ENCODE measurements at places on chromosomes 2 and 18. TPM values are rescaled to one million over a fixed set of nuclear protein-coding genes. Genes with fewer than 3 reads are reported as not detected.

ASB18 gene
- not detected for total RNA-seq

TFCP2L1 gene
- total RNA-seq, result not detected

NDC80 gene
- 29.1 TPM for total RNA-seq

MLPH gene
- total RNA-seq, result 31.9 TPM

CAPN13 gene
- total RNA-seq, result not detected

TRAPPC8 gene
- total RNA-seq, result 28.3 TPM

CRYGB gene
- total RNA-seq, result not detected

EPAS1 gene
- total RNA-seq, result 102 TPM

DNER gene
- total RNA-seq, result 3.4 TPM

BCL2L11 gene
- total RNA-seq, result 1.5 TPM

GRCh38 chr2:40384714-40385113 lies 67.2 kb downstream of the SLC8A1 start:
- DNase-seq, result peak; percentile 78

DNA sequence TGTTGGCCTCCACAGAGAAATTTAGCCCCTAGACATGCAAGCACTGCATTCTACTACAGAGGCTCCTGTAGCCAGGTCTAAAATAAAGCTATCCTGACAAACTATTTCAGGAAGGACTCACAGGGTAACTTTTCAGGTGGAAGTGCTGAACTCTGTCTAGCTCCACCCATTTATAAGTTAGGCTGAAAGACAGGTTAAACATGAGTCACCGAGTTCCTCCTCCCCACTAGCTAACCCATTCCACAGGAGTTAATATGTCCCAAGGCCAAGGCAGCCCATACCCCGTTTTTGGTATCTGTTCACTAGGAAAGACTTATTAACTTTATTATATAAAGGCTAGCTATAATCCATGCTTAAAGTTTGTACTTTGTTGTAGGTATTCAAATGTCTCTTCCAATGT lies 3.5 kb downstream of the CWC22 start:
- DNase-seq, result no peak

- peak; percentile 82 for DNase-seq
Observed at GRCh38 chr2:101745711-101746694, 48.5 kb downstream of the MAP4K4 start.

DNA sequence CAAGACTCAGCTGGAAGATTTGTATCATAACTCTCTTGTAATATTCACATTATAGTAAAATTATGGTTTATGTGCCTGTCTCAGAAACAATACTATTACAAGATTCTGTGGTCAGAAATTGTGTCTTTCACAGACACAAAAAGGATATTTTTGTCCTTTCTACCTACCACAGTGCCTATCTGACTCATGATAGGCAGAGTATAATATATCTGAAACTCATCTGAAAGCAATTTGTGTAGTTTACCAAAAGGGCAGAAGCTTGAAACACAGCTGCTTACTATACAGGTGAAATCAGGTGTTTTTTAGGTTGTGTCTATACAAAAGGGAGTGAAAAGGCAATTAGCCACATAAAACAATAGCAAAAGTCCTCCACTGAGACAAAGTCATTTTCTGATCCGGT lies 10.9 kb downstream of the TMEM200C start:
- no peak for DNase-seq

DNA sequence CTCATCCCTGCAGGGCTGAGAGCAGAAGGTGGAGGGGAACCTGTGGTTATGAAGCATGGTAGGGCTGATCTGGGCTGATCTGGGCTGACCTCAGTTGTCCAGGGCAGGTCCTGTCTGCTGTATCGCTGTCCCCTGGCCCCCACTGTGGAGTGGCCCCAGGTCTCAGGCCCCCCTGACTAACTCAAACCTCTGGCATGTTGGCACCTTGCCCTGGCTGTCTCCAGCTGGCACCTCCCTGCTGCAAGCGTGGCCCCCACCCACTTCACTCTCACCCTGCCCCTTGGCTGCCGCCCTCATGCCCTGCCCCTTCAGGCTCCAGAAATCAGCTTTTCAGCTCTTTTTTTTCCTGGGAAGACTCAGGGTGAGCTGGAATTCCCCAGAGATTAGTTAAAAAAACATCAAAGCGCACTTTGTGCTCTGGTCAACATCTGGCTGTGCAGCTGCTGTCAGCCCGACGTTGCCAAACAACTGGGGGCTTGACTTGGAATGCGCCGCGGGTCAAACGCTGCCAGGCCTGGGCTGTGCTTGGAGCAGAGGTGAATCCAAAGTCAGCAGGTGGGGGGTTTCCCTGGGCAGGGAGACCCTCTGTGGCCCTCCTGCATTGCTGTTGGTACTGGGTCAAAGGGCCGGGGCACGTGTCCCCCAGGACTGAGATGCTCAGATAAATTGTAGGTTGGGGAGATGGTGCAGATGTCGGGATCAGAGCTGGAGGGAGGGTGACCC lies 173.8 kb upstream of the HDAC4 start:
- DNase-seq, result no peak

DNA sequence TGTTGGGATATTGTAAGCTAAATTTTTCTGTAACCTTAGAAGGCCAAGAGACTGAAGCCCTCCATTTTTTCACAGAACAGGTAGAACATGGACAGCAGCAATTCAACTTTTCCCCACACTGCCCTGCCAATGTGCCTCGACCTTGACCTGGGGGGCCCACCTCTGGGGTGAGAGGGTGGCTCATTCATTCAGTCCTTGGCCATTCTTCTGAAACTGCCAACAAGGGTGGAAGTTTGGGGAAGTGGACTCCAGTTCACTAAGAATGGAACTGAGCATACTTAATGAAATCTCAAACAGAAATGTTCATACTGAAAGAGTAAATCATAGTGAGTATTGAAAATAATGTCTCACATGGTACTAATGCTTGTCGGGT lies 1.1 kb downstream of the EEF1B2 start:
- DNase-seq, result no peak

DNA sequence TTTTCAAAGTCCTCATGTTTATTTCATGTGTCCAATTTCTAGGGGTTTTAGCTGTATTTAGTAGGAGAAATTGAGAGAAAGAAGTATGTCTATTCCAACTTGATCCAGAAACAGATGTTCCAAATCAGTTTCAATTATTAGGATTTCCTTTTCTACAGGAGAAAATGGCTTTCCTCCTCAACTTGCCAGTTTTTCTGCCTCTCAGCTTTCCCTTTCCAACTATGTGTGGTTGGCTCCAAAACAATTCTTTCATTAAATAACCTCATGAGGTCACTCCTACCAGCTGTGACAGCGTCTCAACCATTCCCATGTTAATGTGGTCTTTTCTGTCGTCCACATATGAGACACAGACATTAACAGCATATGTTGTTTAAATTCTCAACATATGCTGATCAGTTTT lies 13.1 kb downstream of the XIRP2 start:
- DNase-seq, result no peak

GRCh38 chr2:85712849-85713612 lies 18.9 kb downstream of the GNLY start:
- DNase-seq, result no peak

DNA sequence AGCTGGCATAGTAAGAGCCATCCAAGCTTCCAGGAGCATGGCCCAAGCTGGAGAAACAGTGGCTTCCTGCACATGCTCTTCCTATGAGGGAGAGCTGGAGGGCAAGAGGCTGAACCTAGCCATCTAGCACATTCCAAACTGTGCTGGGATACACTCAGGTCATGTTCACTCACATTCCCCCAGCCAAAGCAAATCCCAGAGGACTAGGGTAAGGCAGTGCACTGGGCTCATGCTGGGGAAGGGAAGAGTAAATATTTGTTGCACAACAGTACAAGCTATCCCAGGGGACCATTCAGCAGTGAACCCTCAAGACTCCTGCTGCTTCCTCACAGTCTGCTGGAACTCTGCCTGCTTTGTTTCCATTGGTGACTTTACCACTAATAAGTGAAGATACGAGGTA lies 20.7 kb upstream of the GYPC start:
- no peak for DNase-seq

- no peak for DNase-seq
Observed at GRCh38 chr18:22816266-22817176, 116.6 kb upstream of the RBBP8 start.

DNA sequence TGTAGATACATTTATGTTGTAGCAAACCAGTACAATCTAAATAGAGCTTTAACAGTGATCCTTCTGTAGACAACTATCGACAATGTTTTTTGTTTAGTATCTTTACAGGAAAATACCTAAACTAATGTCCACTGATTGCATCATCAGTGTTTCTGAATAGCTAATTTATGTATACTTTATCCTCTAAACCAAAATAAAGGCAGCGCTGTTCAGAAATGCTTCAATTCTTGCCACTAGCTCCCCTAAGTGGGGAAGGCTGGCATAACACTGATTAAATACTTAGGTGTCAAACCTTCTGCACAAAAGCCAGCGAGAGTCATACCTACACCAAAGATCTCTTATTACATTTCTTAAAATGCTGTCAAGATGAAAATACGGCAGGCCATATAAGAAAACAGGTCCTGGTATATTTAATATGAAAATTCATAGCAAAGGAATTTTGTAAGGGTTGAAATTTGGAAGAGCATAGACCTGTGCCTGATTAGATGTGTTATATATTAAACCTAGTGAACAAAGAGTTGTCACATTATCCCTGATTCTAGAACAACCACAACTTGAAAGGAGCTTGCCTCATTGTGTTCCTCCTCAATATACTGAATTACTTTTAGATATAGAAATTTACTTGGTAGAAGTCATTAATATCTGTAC lies 1693.4 kb upstream of the SLC39A10 start:
- DNase-seq, result no peak

DNA sequence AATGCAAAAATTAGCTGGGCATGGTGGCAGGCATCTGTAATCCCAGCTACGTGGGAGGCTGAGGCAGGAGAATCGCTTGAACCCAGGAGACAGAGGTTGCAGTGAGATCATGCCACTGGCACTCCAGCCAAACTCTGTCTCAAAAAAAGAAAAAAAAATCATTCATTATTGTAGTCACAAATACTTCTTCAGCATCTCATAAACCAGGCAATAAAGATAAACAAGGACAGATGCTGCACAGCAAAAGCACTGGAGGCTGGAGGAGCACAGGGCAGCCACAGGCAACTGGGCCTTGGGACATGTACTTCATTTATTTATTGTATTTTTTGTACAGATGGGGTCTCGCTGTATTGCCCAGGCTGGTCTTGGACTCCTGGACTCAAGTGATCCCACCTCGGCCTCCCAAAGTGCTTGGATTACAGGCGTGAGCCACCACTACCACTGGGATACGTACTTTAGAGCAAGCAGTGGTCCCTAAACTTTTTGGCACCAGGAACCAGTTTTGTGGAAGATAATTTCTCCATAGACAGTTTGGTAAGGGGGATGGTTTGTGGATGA lies 16.8 kb upstream of the MAT2A start:
- no peak for DNase-seq

GRCh38 chr2:127052057-127052770 lies 54.7 kb downstream of the BIN1 start:
- DNase-seq, result no peak

DNA sequence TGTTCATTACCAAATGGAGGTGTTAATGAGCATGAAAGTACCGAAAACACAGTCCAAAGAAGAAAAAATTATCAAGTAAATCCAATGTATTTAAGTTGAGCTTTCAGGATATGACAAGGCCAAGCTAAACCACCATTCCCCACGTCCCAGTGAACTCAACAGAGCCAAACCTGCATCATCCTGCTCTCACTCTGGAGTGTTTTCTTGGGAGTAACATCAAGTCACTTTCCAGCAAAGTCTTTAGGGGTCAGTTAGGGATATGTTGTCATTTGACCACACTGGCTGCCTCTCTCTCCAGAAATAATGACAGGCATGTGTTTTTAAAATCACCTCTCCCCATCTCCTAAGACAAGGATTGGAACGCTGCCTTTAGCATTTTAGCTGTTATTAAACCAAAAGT lies 140.5 kb downstream of the SRBD1 start:
- DNase-seq, result no peak

- DNase-seq, result no peak
Observed at GRCh38 chr2:60662781-60663180, 93.3 kb upstream of the PAPOLG start.

DNA sequence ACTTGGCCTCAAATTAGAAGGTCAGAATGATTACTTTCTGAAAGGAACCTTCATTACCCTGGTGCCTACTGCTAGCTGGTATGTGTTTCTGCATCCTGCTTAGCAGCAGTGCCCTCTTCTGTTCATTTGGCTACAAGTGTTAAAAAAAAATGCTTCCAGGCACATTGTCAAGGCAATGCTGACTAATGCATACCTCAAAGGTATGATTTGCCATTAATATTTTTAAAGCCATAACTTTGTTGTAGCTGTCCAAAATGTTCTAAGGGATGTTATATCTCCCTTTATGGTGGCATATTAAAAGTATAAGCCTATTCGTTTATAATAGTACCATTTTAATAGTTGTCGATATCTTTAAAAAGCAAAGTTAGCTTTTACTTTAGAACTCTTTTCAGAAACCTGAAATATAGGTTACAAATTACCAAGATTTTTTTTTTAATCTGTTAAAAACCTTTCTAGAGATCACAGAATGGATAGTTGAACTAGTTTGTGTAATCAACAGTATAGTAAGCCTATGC lies 52.0 kb upstream of the FAM171B start:
- DNase-seq, result peak; percentile 66

- DNase-seq, result no peak
Observed at GRCh38 chr18:54433368-54433767, 75.7 kb downstream of the C18orf54 start.

DNA sequence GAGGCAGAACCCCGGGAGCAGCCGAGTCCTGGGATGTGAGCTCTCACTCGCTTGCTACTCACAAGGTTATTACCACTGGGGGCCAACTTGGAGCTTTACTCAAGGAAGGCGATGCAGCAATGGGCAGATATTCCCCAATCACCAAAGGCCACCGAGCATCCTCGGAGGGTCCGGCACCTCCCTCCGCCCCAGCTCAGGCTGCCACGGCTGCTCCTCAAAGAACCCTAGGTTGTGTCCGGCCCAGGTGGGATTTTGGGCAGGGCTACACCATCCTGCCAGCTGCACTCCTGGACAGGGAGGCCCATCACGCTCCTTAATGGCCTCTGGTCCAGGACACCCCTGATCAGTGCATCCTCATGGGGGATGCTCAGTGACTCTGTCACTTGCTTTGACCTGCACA lies 24.8 kb downstream of the FBLN7 start:
- no peak for DNase-seq

GRCh38 chr2:67619204-67619603 lies 222.1 kb downstream of the ETAA1 start:
- no peak for DNase-seq

DNA sequence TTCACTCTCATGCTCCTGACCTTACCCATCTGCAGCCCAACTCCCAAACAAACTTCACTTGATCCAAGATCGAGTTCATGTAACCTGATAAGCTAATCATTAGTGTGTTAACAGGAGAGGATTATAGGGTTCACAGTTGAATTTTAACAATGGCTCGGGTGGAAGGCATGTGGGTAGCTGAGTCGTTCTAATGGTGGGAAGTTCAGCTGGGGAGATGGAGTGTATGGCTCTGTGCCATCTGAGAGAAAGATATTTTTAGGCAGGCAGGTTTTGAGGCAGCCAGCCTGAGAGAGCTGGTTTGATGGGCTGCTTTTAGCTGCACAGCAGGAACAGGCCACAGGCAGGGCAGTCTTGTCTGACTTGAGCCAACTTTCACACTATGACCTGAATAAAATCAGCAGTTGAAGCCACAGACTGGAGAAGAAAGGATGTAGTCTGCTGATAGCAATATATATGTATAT lies 17.7 kb upstream of the NFE2L2 start:
- peak; percentile 29 for DNase-seq

- DNase-seq, result peak; percentile 91
Observed at GRCh38 chr2:195613922-195614321, 43.1 kb upstream of the SLC39A10 start.

All from HFFc6 (cell line).